ENCODE measurements at places on chromosomes 5 and 9. TPM values are rescaled to one million over a fixed set of nuclear protein-coding genes. Genes with fewer than 3 reads are reported as not detected.

FOXD4L6 gene
- not detected for total RNA-seq

CAMK4 gene
- total RNA-seq: 4.7 TPM

ADAMTS19 gene
- 106 TPM for total RNA-seq

AFAP1L1 gene
- total RNA-seq: 75.7 TPM

PRLR gene
- 0.52 TPM for total RNA-seq

ANKRD34B gene
- total RNA-seq: under 0.01 TPM

RFESD gene
- 3.1 TPM for total RNA-seq

ARID3C gene
- not detected for total RNA-seq

NUP214 gene
- 20.9 TPM for total RNA-seq

MYOT gene
- 54.8 TPM for total RNA-seq

CDC20B gene
- not detected for total RNA-seq

ZNF883 gene
- 3.1 TPM for total RNA-seq

All from skeletal muscle tissue (tissue), 5 donors.